Frontal cortex (tissue), 4 donors: ENCODE measurements at places on chromosomes 3 and 15.

DNA sequence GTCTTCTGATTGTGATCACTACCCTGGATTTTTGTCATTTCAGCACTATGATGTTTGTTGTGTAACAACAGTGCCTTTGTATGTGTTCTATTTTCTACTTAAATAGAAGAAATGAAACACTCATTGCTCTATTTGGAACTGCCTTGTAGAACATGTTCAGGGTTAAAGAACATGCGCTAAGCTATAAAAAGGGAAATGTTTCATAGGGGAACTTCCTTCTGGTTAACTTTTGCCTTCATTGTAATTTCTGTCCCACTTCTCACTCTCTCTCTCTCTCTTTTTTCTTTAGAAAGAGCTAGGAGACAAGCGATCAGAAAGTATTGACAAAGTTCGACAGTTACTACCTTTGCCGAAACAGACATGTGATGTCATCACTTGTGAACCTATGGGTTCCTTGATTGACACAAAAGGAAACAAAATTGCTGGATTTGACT is at the start of gene P2RY12:
TSS of gene P2RY12 (minus strand) at position 13 of the 434 bp plus-strand sequence. CDS start 45,908 bp downstream, outside the sequence.
- DNase-seq = no peak

DNA sequence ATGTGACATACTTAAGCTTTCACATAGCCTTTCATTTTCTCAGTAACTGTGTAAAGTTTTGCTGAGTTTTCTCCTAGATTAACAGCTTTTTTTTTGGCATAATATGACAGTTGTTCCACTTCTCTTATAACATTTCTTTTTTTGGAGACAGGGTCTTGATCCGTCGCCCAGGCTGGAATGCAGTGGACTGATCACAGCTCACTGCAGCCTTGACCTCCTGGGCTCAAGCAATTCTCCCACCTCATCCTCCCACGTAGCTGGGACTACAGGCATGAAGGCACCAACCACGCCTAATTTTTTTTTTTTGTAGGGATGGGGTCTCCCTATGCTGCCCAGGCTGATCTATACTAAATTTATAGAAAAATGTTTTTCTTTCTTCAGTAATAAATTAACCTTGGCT is 30.1 kb downstream of the DLG1 start:
- no peak for DNase-seq

DNA sequence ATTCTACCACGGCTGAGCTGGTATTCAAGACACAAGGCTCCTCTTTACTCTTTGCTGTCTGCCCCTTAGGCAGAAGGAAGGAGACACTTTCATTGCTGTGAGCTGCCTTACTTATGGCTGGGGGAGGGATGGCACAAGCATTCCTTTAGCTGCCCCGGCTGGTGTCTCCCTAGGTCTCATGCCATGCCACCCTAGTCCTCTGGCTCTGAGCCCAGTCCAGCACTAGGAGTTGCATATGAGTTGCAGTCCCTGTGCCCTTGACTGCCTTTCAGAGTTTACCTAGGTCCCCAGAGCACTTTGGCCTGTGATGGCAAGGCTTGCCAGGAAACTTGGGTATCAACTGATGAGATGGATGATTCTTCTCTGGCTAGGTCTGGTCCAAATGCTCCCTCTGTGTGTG is 296.4 kb downstream of the RBMS3 start:
- DNase-seq = no peak

GRCh38 chr3:113124256-113124830 is 87.0 kb upstream of the BOC start:
- no peak for DNase-seq

DNA sequence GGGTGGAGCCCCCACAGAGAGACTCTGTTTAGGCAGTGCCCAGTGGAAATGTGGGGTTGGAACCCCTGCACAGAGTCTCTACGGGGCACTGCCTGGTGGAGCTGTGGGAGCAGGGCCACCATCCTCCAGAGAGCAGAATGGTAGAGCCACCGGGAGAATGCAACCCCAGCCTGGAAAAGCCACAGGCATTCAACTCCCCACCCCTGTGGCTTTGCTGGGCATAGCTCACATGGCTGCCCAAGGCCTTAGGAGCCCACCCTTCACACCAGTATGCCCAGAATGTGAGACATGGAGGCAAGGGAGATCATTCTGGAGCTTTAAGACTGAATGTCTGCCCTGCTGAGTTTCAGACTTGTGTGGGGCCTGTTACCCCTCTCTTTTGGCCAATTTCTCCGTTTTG is 19.0 kb upstream of the CHCHD6 start:
- no peak for DNase-seq

DNA sequence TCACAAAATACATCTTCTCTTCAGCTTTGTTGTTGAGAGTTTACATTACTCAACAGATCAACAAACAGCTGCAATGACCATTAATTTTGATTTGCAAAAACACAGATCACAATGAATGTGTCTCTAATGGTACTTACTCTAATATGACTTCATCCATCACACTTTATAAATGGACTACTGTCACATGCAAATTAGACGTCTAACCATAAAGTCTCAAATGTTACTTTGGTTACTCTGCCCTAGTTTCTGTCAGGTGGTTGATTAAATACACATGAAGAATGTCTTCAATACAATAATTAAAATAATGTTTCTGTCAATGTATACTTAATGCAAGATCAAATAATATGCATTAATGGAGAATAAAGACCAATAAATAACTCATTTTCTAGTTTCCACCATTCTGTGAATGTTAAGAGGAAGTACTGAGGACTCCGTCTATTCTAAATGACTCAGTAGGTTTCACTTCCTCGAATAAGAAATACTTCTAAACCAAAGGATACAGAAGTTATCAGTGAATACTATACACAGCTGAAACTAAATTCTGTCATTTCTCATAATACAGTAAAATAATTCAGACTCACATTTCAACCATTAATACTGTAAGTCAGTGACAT is 145.8 kb downstream of the CBLB start:
- no peak for DNase-seq

GRCh38 chr15:77815015-77815414 is 182.3 kb upstream of the LINGO1 start:
- DNase-seq = no peak

- no peak for DNase-seq
Measured at GRCh38 chr15:46059921-46060594, 425.2 kb downstream of the SQOR start.

GRCh38 chr15:61639491-61639890 is 410.4 kb upstream of the RORA start:
- DNase-seq = no peak

- DNase-seq = no peak
Measured at GRCh38 chr3:149437286-149437685, 37.2 kb upstream of the TM4SF4 start.

DNA sequence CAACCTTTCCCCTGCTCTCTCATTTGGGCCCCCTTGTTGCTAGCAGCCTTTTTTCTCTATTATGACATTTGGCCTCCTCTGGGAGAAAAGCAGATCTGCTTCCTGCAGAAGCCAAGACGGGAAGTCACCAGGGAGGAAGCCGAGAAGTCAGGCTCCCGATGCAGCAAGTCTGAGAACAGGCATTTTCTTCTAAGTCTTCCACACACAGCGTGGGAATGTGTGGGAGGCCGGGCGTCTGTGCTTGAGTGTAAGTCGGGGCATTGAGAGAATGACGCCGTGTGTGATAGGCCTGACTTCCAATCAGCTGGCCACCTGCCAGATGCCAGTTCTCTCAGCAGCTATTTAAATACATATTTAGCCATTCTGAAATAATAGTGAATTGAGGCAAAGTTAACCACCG is 75.8 kb upstream of the FAM98B start:
- DNase-seq = no peak

GRCh38 chr3:115284980-115285379 is 137.9 kb upstream of the ZBTB20 start:
- DNase-seq = no peak

GRCh38 chr15:77481670-77482069 is 61.0 kb downstream of the HMG20A start:
- no peak for DNase-seq

DNA sequence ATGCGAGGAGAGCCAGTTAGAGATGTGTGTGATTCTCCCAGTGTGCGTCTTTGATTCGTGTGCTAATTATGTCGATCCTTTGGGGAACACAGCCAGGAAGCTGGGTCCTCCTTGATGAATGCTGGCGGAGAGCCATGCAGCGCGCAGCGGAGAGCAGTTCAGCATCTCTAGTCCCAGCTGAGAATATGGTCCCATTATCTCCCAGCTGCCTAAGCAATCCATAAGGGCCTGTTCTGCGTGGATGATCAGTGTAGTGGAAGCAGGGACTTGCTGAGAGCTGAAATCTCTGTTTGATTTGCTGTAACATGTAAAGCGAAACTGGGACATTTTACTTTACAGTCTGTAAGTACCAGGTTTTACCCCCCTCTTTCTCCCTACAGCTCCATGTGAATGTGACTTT is 412.7 kb downstream of the CNTN4 start:
- DNase-seq = no peak

- no peak for DNase-seq
Measured at GRCh38 chr15:86969364-86969763, 889.7 kb downstream of the AGBL1 start.

GRCh38 chr3:43222590-43222989 is 63.8 kb upstream of the SNRK start:
- DNase-seq = no peak

- no peak for DNase-seq
Measured at GRCh38 chr15:71746719-71747118, 63.6 kb upstream of the NR2E3 start.

DNA sequence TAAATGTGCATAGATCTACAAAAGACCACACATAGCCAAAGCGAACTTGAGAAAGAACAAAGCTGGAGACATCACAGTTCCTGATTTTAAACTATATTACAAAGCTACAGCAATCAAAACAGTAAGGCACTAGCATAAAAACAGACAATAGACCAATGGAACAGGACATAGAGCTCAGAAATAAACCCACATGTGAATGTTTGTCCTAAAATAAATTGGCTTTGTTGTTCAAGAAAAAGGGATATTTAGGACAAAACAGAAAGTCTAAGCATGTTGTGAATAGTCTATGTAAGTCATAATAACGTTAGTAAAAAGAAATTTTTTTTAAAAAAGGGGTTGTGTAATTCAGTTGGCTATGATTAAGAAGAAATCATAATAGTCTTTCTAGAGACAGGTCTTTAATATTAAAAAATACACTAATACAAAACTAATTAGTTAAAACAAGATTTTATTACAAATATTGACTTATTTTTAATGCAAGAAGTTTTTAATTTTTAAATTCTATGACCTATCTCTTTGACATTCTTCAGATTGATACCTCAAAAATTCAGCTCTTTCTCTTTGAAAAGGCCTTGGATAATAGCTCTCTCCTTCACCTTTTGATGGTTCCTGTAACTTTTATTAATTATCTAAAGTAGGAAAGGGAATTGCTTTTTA is 11.6 kb downstream of the TMEM212 start:
- no peak for DNase-seq

DNA sequence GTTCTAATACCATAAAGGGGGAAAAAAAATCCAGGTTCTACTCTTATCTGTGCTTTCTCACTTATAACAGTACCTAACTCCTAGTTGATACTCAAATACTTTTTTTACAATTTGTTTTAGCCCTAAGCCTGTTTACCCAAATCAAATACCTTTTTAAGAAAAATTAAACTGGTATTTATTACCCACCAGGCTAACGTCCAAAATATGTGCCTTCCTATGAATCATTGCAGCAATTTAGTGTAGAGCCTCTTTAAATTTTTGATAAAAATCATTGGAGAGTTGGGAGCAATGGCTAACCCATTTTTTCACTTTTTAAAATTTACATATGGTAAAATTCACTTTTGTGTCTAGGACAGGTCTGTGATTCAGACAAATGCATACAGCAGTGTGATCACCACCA is 27.9 kb downstream of the FILIP1L start:
- no peak for DNase-seq

DNA sequence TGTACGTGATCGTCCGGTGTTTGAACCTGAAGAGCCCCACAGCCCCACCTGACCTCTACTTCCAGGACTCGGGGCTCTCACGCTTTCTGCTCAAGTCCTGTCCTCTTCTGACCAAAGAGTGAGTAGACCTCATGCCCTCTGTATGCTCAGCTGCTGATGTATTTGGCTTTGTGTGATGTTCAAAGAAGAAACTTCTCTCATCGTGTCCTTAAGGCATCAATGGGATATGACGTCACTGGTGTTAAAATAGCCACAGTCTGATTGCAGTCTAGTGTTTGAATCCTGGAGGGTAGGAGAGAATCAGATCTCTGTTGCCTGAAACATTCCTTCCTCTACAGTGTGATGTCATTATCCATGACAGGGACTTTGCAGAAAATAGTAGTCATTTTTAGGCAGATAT is 28.1 kb downstream of the ABHD2 start:
- DNase-seq = no peak

DNA sequence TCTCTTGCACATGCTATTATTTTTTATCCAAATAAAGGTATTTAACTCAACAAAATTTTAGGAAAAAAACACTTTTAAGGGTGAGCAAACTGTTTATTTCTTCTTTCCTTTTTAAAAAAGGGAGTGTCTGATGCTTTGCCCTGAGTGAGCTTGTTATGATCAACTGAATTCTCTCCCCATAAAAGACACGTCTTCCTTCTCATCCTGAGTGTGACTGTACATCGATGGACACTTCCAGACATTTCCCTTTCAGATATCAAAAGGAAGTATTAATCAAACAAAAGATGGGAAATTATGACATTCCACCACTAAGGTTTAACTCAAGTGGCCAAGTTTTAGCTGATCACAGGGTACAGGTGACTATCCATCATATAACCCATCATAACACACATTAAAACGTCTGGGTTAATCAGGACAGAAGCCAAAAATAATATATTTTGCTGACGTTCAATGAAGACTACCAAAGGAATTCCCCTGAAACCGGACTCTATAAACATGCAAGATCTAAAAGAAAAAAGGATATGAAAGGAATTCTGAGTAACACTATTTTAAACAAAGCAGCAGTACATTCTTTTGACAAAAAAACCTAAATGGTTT is 354.8 kb downstream of the MECOM start:
- DNase-seq = no peak

DNA sequence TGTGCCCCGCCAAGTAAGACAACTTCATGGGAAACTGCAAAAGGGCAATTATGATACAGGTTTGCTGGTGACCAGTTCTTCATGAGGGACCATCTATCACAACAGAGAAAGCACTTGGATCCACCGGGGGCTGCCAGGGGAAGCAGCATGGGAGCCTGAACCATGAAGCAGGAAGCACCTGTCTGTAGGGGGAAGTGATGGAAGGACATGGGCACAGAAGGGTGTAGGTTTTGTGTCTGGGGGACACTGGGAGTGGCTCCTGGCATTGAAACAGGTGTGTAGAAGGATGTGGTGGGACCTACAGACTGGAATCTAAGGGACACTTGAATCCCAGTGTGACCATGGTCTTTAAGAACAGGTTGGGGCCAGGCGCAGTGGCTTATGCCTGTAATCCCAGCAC is 22.6 kb downstream of the MKRN2 start:
- DNase-seq = no peak

- no peak for DNase-seq
Measured at GRCh38 chr15:94135486-94136147, 95.7 kb upstream of the MCTP2 start.

- DNase-seq = no peak
Measured at GRCh38 chr15:56492791-56493555, 28.0 kb upstream of the MNS1 start.
